ENCODE measurements at places on chromosomes 6 and 20.
A peak's percentile ranks its signal among the peaks of the same experiment; 100 is the strongest.

GRCh38 chr6:38389875-38390274 is 249.9 kb downstream of the BTBD9 start:
- no peak for DNase-seq

DNA sequence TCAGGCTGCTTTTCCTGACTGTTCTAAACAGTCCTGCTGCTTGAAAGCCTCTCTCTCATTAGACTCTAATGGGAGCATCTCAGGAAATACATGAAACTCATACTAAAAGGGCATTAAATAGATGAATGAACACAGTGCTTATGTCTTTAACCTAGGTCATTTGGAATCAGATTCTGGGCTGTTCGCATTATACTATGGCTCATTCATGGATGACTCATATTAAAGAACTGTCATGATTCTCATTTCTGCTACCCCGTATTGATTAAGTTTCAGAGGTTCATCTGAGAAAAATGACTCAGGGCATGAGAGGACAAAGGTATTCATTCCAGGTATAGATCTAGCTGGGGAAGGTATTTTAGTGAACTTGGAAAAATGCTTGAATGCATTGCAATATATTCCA is 335.5 kb downstream of the GJA1 start:
- DNase-seq: no peak

GRCh38 chr6:112802144-112802543 is 455.0 kb downstream of the RFPL4B start:
- DNase-seq: no peak

- no peak for DNase-seq
Observed at GRCh38 chr20:53088786-53089185, 116.6 kb downstream of the TSHZ2 start.

DNA sequence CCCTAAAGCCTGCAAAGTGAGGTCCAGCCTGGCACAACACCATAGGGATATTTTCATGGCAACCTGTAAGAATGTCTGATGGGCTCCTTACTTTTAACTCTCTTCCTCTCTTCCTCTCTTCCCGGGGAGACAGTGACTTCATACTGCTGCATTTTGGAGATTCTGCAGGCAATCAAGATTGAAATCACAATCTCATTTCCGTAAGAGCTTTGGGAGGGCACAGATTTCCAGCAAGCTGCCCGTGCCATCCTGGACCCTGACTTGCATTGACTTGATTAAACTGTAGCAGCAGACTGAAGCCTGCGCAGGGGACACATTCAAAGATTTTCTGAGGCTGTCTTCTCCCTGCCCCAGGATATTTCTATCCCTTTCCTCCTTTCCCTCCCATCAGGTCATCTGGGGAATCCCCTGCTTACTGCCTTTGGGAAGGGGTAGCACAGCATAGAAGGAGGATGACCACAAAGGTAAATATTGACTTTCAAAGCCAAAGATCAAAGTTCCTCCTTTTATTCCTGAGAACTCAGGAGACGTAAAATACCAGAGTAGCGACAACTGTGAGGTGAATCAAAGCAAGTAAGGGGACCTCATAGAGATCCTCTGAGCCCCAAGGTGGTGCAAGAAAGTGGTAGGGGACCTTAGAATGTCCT is 504.0 kb upstream of the ARID1B start:
- DNase-seq: no peak

- no peak for DNase-seq
Observed at GRCh38 chr20:56171087-56172012, 77.2 kb upstream of the MC3R start.

- no peak for DNase-seq
Observed at GRCh38 chr6:63824722-63825121, 189.1 kb downstream of the PHF3 start.

GRCh38 chr20:50434653-50435396 is 75.4 kb upstream of the PTPN1 start:
- DNase-seq: no peak

GRCh38 chr6:142871910-142872331 is 73.1 kb downstream of the HIVEP2 start:
- DNase-seq: no peak

DNA sequence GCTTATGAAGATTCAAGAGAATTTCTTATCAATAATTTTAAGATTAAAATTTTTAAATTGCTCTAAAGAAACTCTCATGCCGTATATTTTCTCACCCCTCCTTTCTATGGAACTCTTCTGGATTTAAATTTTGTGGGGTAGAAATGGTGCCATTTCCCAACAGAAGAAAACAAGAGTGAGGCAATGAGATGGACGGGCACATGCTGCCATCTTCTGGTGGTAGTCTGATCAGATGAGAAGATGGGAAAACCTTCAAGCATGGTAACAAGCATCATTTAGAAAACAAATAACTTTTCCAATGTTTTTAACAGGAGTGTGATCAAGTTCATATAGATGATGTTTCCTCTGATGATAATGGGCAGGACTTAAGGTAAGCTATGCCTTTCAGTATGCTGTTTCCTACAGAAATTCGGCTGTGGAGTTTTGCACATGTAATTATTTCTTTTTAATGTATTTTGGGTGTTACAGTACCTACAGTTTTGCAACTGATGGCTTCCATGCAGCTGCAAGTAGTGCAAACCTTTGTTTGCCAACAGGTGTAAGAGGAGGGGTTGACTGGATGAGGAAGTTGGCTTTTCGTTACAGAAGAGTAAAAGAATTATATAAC is 271.4 kb downstream of the EYA4 start:
- peak; percentile 70 for DNase-seq

DNA sequence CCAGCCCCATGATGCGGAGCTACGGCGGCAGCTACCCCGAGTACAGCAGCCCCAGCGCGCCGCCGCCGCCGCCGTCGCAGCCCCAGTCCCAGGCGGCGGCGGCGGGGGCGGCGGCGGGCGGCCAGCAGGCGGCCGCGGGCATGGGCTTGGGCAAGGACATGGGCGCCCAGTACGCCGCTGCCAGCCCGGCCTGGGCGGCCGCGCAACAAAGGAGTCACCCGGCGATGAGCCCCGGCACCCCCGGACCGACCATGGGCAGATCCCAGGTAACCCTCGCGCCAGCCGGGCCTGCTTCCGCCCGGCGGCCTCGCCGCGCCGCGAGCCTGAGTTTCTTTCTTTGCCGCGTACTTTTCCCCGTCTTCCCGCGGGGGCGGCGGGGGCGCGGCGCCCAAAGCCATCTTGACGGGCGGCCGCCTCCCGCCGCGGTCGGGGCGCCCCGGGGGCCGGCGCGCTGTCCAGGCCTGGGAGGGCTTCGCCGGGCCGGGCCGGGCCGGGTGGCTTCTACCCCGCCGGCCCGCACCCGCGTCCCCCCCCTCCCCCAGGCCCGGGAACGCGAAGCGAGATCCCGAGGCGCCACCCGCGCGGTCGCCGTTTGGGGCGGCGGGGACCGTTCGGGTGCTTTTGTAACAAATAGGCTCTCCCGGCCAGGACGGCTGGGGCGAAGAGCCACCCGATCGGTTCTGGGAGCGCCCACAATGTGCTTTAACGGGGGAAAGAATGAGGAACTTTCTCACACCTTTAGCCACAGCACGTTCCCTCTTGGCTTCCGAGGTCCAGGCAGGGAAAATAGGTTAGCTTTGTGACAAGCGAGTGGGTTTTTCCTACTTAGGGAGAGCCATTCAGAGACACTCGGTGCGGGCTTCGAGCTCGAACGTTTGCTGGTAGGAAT is 2.3 kb downstream of the ARID1B start:
- DNase-seq: peak; percentile 74

DNA sequence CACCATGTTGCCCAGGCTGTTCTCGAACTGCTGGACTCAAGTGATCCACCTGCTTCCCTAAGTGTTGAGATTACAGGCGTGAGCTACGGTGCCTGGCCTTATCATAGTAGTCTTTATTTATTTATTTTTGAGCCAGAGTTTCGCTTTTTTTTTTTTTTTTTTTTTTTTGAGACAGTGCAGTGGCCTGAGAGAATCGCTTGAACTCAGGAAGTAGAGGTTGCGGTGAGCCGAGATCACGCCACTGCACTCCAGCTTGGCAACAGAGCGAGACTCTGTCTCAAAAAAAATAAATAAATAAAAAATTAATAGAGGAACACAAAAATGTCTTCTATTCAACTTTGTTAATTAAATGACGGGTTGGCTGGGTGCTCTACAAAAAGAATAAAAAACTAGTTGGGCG is 12.9 kb downstream of the MAPRE1 start:
- DNase-seq: no peak

- DNase-seq: no peak
Observed at GRCh38 chr20:48196486-48196885, 411.2 kb upstream of the SULF2 start.

GRCh38 chr6:147201885-147202515 is 2.2 kb upstream of the STXBP5 start:
- no peak for DNase-seq

DNA sequence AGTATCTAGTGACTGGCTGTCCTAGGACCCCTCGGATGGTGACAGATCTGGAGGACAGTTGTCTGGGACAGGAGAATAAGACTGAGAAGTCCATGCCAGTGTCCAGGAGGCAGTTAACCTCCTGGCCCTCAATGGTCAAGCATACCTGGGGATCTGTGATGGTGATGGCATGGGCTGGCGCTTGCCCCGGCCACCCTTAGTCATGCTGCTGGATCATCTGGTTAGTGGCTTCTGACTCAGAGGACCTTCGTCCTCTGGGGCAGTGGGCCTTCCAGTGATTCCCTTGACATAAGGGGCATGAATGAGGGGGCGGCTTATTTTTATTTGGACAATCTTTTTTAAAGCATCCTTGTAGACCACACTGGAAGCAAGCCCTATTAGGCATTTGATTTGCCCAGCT is 24.0 kb upstream of the SF3B5 start:
- DNase-seq: no peak

- no peak for DNase-seq
Observed at GRCh38 chr6:128033156-128033555, 132.3 kb upstream of the THEMIS start.
